ENCODE measurements at places on chromosomes 2 and 18.

- DNase-seq, result no peak
These were observed 98.3 kb downstream of the KLHL14 start for GRCh38 chr18:32674491-32674890.

DNA sequence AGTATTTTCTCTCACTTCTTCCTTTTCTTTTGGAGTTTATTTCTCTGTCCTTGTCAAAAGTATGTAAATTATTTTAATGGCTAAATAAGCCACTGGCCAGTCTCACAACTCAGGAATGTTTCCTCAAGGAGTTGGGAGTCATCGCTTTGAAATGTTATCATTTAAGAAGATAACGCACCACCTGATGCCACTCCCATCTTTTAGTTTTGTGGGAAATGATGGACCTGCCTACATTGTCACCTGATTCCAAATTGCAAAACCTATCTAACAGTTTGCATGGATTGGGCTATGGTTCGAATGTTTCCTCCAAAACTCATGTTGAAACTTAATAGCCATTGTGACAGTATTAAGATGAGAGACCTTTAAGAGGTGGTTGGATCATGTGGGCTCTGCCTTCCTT lies 32.4 kb upstream of the PPM1B start:
- DNase-seq, result no peak

- DNase-seq, result peak; percentile 51
These were observed 252.5 kb downstream of the ETAA1 start for GRCh38 chr2:67649331-67650261.

- no peak for DNase-seq
These were observed 179.2 kb downstream of the KCNS3 start for GRCh38 chr2:18057657-18058056.

DNA sequence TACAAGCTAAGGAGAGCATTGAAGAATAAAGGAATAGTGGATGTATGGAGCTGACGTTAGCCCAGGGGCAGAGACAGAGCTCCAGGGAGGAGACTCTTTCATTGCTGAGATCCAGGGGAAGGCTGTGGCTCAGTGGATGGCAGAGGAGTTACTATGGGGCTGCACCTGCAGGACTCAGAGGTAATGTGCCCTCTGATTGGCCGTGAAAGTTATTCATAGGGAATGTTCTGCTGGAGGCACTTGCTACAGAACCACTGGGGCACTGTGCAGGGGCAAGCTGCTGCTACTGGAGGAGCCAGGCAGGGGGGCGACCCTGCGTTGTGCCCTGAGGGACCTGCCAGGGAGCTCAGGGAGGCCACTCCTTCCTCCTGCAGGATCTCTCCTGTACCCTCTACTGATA lies 199.2 kb downstream of the PTPRM start:
- no peak for DNase-seq
